ENCODE measurements at places on chromosomes 3 and 15.

DNA sequence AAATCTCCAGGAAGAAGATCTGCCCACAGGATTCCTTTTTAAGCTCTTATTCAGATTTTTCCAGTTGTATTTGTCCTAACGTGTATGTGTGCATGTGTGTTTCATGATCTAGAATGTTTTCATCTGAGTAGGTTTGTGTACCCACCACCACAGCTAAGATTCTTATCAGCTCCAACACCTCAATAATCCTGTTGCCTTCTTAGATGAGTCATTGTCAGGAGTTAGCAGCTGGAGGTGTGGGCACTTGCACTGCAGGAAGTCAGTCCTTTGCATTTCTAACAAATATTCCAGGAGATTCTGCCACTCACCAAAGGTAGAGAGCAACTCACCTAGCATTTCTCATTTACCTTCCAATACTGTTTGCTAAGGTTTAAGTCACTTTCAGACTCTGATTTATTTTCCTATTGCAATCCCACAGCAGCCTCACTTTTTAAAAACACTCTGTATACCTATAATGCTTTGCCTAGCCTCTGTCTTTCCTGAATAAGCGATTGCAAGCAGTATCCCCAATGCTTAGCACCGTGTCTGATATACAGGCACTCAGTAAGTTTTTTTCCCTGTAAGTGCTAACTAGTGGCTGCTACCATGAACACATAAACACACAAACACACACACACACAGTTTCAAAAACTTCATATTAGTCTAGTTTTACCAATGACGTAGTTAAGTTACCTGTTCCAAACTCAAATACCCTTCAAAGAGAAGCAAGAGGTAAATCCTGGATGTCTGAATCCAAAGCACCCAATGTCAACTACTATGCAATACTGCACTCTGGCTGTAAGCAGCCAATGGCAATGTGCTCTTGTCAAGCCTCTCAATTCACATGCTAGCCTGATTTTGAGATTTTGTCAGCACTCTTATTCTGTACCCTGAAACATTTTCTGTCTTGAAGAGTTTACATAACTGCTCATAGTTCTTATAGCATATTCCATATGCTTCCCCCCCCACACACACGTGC lies 713.5 kb upstream of the LMCD1 start:
- DNase-seq, result no peak

GRCh38 chr3:32961189-32961715 lies 9.8 kb downstream of the CCR4 start:
- no peak for DNase-seq

DNA sequence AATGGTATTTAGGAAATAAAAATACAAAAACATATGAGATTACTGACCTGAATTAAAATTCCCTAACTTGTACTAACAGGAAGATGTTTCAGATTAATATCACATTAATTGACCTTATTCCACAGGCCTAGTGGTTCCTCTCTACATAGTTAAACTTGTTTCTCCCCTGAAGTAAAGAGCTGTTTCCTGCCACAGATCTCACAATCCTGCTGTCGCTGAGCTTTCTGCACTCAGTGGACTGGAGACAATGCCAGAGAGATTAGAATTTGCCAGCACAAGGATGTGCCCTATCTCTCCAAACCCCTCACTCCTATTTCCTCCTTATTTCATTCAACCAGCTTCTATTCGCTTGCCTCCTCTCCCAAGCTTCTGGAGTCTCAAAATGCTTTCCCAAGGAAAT lies 130.6 kb downstream of the CTNNB1 start:
- DNase-seq, result no peak

DNA sequence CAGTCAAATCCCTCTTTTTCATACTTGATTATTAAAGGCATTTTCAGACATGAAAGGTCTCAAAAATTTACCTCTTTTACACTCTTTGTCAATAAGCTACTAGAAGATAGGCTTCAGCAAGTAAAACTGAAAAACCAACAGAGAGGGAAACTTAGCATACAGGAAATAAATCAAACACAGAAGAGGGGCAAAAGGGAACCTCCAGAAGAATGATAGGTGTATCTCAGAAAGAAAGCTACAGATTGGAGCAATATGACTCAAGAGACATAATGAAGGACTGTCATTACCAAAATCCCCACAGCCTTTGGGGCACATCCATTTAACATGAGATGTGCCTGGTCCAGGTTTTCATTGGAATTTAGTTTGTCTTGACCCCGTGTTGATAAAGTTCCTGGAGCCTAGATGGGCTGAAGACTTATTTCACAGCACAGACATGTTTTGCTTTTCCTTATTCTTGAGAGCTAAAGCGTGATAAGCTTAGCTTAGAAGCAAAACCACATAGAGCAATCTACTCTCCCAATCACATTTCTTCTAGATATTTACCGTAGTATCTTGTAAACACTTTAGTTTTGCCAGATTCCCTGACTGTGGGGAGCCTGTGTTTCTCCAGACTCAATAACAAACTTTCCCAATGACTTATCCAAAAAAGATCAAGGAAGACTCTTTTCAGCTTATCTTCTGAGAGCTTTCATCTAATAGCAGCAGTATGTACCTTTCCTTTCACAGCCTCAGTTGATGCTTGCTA lies 11.7 kb downstream of the LRRFIP2 start:
- no peak for DNase-seq

DNA sequence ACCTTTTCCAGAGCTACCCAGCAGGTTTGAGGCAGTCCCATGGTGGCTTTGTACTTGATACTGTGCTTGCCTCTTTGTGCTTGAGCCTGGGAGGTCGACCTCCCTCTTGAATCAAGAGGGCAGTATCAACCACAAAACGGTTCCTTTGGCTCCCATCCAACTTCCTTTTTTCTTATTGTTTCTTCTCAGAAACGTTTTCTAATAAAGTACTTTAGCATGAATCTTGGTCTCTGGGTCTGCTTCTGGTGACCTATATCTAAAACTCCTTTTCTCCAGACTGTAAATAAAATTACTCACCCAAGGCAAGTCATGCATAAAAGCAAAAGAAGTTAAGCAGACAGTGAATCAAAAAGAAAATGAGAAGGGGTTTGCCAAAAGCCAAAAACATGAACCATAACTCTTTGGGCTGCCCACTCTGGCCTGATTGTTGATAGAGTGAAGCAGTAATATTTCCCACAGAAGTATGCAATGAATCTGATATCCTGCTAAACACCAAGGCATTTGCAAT lies 112.2 kb upstream of the SLC4A7 start:
- no peak for DNase-seq

GRCh38 chr3:172569128-172570008 lies 46.1 kb upstream of the TNFSF10 start:
- DNase-seq, result no peak

DNA sequence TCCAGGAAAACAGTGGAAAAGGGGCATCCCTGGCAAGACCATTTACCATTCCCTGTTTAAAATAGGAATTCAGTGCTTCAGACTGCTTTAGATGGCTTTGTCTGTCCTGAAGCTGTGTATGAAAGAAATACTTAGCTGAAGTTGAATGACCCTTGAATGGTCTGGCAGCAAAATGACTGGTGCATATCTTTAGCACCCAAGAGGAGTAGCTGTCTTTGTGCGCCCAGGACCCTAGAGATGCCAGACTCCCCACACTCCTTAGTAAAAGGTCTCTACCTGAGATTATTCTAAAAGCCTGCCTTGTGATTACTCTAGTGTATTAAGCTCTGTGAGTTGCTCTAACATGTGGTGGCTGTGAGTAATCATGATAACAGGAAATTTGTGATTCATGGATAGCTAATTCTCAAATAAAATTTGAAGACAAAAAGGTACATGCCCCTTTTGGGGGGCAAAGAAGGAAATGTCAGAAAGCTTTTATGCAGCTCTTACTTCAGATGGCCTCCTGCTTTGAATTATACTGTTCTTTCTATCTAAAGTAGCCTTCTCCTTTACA lies 3.2 kb downstream of the MAPKBP1 start:
- no peak for DNase-seq

- DNase-seq, result no peak
Observed at GRCh38 chr3:61239871-61240270, 11.4 kb downstream of the FHIT start.

GRCh38 chr15:63582718-63583426 lies 14.3 kb upstream of the FBXL22 start:
- DNase-seq, result no peak

DNA sequence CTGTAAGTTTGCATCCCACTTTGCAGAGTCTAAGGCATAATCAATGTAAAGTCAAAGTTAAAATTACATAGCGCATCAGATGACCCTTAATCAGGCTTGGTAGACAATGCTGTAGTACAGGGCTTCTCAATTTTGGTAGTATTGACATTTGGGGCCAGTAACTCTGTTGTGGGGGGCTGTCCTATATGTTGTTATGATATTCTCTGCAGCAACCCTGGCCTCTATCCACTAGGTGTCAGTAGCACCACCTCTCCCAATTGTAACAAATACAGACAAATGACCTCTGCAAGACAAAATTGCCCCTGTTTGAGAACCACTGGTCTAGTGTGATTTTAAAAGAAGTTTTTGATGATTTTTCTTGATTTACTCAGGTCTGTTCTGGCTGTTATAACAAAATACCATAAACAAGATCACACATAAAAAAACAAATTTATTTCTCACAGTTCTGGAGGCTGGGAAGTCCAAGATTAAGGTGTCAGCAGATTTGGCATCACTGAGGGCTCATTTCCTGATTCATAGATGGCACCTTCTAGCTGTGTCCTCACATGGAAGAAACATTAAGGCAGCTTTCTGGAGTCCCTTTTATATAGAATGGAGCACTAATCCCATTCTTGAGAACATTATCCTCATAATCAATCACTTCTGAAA lies 37.6 kb upstream of the SLC9A9 start:
- DNase-seq, result no peak

DNA sequence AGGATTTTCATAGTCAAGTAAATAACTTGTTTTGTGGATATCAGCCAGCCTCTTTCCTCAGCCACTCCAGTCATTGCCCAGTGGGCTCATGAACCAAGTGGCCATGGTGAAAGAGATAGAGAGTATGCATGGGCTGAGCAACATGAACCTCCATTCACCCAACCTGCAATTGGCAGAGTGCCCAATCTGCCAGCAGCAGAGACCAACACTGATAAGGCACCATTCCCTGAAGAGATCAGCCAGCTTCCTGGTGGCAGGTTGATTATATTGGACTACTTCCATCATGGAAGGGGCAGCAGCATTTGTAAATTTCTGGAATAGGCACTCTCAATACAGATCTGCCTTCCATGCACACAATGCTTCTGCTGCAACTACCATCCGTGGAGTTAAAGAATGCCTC lies 10.3 kb upstream of the MCF2L2 start:
- DNase-seq, result no peak

- DNase-seq, result no peak
Observed at GRCh38 chr3:30629746-30630145, 23.3 kb downstream of the TGFBR2 start.

- no peak for DNase-seq
Observed at GRCh38 chr3:25259871-25260270, 168.2 kb upstream of the RARB start.

DNA sequence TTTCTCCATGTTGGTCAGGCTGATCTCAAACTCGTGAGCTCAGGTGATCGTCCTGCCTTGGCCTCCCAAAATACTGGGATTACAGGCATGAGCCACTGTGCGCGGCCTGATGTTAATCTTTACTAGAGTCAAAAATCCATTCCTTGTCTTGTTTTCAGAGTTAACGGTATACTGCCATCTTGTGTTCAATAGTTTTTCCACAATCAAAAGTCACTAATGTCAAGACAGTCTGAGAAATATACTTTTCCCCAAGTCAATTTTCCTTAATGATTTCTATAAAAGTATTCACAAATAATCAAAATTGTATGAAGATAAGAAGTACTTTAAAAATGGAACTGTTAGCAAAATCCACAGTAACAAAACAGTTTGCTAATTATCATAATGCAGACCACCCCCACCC lies 8.5 kb downstream of the CRBN start:
- no peak for DNase-seq

- DNase-seq, result no peak
Observed at GRCh38 chr3:192687488-192688152, 39.7 kb downstream of the FGF12 start.

GRCh38 chr15:71649894-71650293 lies 160.5 kb upstream of the NR2E3 start:
- no peak for DNase-seq

GRCh38 chr3:136255672-136256406 lies 5.7 kb downstream of the PCCB start:
- DNase-seq, result no peak

DNA sequence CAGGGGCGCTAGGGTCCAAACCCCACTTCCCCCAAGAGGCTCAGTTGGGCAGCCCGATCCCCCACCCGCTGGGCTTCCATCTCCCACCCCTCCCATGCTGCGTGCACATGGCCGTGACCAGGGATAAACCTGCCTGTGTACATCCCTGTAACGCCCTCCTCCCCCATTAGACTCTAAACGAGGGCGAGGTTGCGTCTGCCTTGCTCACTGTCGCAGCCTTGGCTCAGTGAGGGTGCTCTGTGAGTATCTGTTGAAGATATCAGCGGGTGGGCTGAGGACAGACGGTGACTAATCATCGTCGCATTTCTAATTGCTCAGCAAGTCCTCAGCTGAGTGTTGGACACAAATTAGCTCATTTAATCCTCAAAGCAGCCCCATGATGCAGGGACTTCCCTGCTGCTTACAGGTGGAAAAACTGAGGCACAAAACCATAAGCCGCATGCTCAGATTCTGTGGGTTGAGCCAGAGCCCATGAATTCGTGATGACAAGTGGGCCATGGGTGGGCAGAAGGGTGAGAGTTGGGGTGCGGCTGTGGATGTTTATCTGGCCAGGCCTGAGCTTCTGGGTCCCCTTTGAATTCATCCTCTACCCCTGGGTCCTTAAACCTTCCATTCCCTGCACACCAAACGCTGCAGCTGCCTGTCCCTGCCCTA lies 26.0 kb downstream of the FBLN2 start:
- DNase-seq, result peak; percentile 35

- DNase-seq, result no peak
Observed at GRCh38 chr3:178022599-178022998, 513.6 kb upstream of the KCNMB2 start.

GRCh38 chr3:114554731-114555130 lies 260.9 kb downstream of the TIGIT start:
- DNase-seq, result no peak

- DNase-seq, result no peak
Observed at GRCh38 chr15:82900511-82901060, 51.9 kb downstream of the HOMER2 start.

- DNase-seq, result peak; percentile 16
Observed at GRCh38 chr3:10561162-10561945, 56.0 kb upstream of the ATP2B2 start.

DNA sequence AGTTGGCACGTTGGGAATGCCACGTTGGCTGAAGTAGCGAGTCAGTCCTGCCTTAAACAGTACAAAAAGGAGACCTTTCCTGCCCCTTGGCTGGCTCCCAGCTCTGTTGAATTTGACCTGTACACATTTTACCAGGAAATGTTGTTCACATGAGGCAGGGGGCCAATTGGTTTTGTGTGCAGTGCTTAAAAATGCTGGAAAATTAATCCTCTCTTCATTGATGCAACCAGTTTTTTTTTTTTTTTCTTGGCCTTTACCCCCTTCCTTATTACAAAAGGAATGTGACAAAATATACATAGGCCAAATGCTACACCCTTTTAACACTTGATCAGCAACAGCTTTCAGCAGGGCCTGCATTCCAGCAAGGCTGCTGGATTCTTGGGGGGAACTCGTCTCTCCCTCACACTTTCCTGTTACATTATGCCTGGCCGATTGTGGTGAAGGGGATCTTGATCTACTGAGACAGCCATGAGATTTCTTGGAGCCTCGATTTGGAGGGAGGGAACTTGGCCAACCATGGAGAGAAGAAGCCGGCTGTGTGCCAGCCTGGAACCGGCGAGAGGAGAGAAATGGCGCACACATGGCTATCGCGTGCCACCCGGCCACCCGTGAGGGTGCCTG lies 93.1 kb downstream of the DNASE1L3 start:
- no peak for DNase-seq
